ENCODE measurements at places on chromosomes 5 and 9.

DNA sequence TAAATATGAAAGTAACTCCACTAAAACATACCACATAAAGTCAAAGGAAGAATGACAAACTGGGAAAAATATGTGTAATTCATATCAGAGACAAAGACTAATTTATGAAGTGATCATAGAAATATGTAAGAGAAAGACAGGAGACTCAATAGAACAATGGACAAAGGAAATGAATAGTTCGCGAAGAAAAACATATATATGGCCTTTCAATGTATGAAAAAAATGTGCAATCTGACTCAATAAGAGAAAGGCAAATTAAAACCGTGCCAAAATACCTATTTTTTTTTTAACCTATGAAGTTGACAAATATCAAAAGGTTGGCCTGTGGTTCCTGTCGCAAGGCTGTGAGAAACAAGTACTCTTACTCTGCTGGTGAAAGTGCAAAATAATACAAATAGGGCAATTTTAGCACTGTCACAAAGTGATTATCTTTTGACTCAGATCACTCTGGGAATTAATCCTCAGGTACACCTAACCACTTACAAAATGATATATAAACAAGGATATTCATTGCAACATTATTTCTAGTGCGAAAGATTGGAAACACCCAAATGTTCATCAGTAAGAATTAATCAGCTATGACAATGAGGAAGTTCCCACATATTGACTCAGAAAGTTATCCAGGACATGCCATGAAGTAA, 3.7 kb downstream of the C9 start:
- no peak for DNase-seq

DNA sequence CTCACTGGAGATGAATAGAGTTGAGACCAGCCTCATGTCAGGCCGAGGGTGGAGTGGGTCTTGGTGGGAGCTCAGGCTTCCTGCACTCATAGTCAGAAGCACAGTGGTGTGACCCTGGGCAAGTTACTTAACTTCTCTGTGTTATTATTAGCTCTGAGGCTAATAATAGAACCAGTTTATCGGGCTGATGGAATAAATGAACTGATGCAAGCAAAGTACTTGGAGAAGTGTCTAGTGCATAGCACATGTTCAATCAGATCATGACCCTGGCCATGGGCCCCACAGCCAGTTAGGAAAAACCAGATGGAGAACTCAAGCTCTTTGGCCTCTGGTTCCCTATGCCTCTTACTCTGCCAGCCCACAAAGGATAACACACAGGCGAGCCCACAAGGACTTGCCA, 45.3 kb upstream of the OSMR start:
- DNase-seq, result no peak

DNA sequence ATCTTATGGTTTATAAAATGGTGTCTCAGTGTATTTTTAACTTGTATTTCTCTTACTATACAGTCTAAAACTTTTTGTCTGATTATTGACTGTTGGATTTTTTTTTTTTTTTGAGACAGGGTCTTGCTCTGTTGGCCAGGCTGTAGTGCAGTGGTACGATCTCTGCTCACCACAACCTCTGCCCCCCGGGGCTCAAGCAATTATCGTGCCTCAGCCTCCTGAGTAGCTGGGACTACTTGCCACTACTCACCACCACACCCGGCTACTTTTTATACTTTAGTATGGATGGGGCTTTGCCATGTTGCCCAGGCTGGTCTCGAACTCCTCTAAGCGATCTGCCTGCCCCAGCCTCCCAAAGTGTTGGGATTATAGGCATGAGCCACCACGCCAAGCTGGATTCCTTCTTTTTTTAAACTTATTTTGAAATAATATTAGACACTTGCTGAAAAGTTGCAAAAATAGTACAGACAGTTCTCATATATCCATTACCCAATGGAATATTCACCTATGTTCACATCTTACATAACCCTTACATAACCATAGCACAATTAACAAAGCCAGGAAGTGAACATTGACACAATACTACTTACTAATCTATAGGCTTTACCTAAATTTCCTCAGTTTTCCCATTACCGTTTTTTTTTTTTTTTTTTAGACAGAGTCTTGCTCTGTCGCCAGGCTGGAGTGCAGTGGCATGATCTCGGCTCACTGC, 47.2 kb downstream of the STOM start:
- no peak for DNase-seq

DNA sequence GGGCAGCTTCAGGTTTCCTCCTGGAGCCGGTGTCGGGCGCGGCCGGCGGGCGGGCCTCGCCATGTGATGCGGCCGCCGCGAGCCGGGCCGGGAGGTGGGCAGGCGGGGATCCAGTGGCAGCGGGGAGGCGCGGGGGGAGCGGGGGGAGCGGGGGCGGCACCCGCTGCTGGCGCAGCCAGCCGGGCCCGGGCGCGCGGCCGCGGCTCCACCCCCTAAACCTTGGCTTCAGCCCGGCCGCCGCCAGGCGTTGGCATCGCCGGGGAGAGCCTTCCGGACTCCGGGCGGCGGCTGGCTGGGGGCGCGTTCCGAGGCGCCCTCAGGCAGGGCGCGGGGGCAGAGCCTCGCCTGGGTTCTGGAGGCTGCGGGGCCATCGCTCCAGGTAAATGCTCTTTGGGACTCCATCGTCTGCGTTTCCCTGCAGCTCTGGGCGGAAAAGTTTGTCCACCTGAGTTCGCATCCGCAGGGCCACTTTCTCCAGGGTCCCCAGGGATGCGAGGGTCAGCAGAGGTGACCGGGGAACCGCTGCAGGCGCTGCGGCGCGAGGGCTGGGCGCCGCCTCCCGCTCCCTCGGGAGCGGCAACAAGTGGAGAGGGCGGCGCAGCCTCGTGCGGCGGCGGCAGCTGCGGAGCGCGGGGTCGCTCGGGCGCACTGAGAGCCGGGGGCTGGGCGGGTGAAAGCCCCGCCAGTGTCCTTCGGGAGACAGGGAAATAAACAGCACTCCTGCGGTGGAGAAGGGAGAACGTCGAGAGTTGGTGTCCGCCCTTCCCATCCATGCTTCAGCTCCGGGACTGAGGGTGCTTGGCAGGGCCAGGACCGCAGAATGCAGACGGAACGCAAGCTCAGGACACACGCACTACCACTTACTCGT, at the start of gene ARHGEF28:
Gene ARHGEF28 (plus strand): TSS at position 253 of the 868 bp plus-strand sequence. CDS start 58,656 bp downstream, outside the sequence.
- peak; percentile 19 for DNase-seq

DNA sequence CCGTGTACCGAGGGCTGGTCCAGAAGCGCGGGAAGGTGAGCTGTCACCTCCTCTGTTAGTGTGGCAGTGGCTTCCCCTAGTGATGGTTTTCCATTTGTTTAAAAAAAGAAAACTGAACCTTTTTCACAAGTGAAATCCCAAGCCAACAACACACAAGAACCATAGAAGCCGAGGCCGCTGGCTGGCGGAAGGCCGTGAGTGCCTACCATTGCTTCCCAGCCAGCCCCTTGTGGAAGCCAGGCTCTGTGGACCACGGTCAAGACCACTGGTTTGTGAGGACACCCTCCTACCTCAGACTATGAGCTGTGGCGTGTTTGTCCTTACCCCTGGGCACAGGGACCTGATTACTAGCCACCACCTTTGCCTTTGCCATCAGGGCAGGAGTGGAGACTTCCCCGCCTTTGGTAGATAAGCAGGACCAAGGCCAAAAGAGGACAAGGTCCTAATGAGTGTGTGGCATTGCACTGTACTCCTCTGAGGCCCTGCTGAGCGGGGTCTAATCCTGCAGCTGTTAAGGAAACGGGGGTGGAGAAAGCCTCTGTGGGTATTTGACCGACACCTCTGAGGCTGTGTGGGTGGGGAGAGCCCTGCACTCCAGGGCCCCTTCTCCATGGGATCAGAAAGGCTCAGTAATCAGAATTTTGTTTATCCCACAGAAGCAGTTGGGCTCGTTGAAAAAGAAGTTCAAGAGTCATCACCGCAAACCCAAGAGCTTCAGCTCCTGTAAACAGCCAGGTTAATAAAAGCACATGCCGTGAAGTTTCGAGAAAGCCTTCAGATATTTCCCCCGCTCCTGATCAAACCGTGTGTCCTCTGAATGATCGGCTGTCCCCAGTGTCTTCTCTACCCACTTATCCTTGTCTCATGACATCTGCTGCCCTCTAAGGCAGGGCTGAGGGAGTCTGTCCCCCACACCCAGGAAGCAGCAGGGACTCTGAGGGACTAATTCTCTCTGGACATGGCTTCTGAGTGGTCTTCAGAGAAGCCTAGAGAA, 4.3 kb downstream of the SURF2 start:
- DNase-seq, result no peak

DNA sequence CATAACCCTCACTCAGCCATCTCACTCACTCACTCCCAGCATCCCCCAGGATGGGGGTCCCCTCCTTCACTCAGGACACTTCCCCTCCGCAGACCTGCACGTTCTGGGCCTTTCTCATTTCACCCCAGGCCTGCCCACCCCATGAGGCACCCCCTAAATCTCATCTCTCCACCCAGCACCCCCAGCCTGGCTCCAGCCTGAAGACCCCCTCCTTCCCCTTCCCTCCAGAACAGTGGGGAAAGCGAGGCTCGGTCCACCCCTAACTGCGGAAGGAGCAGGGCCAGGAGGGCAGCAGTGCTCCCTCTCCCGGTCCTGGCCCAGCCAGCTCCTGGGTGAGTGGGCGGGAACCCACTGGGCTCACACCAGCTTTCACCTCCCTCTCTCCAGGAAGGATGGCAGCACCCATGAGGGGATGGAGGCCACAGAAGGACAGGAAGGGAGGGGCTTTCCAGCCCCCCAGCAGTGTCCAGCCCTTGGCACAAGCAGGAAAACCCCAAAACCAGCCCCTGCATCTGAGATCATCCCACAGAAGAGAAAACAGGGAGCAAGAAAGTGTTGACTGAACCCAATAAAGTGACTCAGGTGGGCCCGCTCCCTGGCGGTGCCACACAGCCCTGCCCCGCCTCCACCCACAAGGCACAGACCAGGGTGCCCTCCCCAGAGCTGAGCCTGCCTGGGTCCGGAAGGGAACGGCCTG, 55.0 kb downstream of the LRSAM1 start:
- DNase-seq, result no peak

Data from CD4-positive, alpha-beta T cell treated with Interleukin-15 for 1 hour (primary cell).